ENCODE measurements at places on chromosomes 1 and 21.

- no peak for DNase-seq
Measured at GRCh38 chr1:149967646-149968045, 31.0 kb upstream of the MTMR11 start.

DNA sequence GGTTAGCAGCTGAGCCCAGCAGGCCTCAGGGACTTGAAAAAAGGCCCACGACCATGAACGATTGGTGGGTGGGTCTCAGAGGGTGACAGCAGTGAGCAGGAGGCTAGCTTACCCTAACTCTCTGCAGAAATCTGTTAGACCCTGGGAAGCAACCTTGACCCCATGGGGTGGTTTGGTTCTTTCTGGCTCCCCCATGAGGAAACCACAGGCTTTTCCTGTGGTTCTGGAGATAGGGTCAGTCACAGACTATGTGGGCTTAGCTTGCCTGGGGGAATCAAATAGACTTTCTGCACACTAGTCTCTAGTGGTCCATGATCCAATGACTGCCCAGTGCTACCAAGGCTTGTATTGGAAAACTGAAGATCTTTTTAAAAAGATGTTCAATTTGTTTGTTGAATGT, 118.1 kb downstream of the PLXNA2 start:
- DNase-seq, result no peak

- DNase-seq, result no peak
Measured at GRCh38 chr1:221335161-221336101, 406.5 kb downstream of the DUSP10 start.

- peak; percentile 56 for DNase-seq
Measured at GRCh38 chr1:220544901-220545303, 17.0 kb downstream of the MARK1 start.

- DNase-seq, result no peak
Measured at GRCh38 chr1:64624808-64625207, 120.1 kb upstream of the RAVER2 start.

GRCh38 chr1:233229288-233229687, 66.2 kb downstream of the PCNX2 start:
- DNase-seq, result no peak

- DNase-seq, result peak; percentile 80
Measured at GRCh38 chr1:32963746-32964460, 706 bp downstream of the RNF19B start.

GRCh38 chr1:10671622-10672342, 124.7 kb downstream of the CASZ1 start:
- DNase-seq, result no peak

DNA sequence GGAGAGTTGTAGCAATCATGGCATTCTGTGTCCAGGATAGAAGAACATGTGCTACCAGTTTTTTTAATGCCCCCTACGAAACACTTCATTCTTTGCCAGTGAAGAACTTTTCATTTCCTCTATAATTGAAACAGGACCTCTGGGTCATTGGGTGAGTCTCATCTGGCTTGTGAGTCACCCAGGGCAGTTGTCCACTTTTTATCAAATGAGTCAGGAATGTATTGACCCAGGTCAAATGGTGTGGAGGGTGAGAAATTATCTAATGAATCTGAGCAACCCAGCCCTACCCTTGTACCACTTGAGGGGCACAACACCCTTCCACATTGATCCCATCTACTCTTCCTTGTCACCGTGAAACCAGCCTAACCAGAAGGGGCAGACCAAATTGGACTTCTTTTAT, 417.3 kb upstream of the PROX1 start:
- no peak for DNase-seq

DNA sequence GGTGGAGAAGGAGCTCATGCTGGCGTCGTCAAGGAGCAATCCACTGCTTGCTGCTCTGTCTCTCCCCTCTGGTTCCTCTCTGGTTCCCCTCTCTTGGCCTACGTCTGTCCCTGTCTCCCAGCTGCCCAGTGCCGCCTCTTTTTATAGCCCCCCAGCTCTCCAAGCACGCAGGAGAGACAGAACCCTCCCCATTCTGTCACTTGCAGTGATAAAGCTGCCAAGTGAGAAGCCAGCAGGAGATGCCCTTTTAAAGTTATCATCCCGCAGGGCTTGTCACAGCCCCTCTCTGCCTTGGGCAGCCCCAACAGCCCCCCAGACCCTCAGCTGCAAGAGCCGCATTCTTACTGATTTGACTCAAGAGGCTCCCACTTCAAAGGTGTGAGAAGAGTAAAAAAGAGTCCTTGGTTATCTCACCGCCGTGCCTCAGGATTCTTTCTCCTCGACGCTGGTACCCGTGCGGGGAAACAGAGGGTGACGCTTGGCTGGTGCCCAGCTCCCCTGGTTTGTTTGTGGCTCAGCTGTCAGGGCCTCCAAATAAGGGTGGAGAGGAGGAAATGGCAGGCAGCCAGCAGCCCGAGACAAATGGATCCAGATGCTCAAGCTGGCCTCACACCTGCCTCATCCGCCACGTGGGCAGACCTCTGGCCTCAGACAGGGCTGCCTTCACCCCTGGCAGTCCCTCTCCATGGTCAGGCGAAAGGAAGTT, at the start of gene NPPA:
NPPA (minus strand) TSS at position 117 of the 706 bp plus-strand sequence; CDS start at position 18, 99 bp downstream.
- no peak for DNase-seq

DNA sequence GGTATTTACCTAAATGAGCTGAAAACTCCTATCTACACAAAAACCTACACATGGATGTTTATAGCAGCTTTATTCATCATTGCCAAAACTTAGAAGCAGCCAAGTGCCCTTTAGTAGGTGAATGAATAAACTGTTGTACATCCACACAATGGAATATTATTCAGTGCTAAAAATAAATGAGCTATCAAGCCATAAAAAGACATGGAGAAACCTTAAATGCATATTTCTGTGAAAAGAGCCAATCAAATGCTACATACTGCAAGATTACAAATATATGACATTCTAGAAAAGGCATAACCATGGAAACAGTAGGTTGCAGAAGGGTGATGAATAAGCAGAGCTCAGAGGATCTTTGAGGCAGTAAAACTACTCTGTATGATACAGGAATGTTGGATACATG, 23.3 kb downstream of the ABCB10 start:
- DNase-seq, result no peak

DNA sequence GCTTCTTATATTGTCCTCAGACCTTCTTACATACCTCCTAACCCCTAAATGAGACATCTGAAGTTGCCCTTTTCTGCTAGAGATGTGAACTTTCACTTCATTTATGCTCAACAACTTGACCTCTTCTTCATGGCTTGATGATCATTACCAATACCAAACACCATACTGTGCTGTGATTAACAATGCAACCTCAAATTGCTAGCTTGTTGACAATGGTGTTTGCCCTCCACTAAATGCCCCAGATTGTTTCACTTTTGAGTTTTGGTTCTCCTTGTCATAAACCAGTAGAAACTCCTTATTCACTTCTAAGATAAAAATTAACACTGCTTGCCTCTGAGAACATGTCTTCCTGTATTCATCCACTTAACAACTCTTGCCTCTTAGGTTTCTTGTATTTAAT, 5.6 kb downstream of the JAK1 start:
- DNase-seq, result no peak

DNA sequence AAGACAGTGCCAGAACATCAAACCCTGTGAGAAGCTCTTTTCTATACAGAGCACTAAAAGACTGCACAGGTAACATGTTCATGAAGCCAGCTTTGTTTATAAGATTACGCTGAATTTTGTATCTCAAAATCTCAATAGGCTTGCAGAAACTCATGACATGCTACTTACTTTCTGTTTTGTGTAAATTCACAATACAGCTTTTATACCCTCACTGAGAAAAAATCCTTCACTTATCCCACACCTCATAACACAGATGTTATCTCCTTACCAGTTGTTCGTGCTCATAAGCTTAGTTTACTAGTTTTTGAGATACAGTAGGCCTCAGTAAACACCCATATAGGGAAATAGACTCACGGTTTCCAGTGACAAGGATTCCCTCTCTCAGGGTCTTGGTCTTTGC, 24.1 kb upstream of the GBP2 start:
- no peak for DNase-seq

DNA sequence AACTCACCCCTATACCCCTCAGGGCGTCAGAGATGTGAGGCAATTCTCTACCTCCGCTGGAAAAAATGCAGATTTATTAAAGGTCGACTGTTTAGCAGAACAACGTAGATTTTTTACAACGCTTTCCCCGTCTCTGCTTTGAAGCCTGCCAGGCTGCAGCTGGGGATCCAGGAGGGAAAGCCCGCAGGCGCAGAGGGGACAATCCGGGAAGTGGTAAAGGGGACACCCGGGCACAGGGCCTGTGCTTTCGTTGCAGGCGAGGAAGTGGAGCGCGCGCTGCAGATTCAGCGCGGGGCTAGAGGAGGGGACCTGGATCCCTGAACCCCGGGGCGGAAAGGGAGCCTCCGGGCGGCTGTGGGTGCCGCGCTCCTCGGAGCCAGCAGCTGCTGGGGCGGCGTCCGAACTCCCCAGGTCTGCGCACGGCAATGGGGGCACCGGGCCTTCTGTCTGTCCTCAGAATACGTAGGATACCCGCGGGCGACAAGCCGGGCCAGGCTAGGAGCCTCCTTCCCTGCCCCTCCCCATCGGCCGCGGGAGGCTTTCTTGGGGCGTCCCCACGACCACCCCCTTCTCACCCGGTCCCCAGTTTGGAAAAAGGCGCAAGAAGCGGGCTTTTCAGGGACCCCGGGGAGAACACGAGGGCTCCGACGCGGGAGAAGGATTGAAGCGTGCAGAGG, 5.5 kb downstream of the SIM2 start:
- DNase-seq, result no peak

DNA sequence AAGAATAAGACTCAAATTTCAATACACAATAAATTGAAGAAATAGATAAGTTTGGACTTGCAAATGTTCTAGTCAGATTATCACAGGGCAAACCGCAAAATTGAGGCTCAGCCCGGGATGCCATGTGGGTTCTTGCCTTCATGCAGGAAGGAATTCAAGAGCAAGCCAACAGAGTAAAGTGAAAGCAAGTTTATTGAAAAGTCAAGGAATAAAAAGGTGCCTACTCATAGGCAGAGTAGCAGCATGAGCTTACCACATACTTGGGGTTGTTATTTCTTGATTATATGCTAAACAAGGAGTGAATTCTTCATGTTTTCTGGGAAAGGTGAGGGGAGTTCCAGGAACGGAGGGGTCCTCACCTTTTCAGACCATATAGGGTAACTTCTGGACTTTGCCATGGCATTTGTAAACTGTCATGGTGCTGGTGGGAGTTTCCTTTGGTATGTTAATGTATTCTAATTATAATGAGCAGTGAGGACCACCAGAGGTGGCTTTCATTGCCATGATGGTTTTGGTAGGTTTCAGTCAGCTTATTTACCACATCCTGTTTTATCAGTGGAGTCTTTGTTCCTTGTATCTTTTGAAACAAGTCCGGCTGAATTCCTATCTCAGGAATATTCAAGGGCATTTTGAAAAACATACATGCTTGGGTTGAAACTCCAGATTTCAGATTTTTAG, 2.0 kb upstream of the OR2AK2 start:
- DNase-seq, result no peak

GRCh38 chr21:45011911-45012661, 62.3 kb upstream of the ADARB1 start:
- DNase-seq, result peak; percentile 87

DNA sequence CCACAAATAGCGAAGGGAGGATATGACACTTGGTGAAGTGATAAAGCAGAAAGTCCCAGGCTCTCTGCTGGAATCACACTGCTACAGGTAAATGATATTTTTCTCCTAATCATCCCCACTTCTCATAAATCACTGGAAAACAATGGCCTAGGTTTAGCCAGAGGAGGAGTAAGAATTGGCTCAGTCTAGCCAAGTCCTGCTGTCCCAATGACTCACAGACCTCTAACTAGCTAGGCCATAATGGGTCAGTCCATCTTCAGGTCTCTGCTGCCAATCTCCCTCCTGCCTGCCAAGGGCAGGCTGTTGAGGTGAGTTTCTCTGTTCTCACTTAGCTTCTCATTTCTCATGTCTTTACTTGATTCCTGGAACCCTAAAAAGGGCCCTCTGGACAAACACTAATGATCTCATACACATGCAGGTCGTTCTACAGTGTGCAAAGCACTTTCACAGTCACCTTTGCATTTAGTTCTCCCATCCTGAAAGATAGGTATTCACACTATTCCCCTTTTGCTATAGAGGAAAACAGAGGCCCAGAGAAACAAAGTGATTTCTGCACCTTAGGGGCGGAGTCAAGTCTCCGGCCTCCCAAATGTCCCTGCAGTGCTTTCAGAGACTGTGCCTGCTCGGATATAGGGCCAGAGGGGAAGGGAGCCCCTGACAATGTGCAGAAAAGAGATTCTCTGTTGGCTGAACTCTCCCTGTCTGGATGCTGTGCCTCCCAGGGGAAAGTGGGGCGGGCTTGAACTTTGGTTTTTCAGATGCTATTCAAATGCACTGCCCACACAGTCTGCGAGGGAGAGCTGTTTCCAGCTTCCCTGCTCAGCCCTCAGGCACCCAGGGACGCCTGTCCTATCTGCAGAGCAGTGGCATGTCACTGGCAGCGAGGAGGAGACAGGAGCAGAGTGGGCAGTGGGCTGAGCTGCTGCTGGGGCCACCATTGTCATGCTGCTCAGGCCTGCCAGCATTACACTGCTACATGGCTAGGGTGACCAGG, 3.9 kb upstream of the CDK18 start:
- DNase-seq, result no peak

DNA sequence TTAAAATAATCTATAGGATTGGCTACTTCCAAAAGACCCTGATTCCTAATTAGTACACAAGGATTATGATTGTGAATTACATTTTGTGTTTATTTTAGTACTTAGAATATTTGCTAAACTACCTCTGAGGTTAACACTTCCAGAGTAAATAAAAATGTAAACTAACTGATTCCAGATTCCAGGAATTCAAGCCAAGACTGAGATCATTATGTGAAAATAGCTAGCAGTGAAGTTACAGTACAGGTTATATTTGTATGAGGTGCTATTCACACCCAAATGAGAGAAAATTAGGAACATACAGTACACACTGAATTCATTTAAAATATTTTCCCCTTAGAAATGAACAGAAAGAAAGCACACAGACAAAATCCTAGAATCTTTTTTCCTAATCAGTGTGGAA, 28.8 kb downstream of the TTLL7 start:
- DNase-seq, result no peak

- DNase-seq, result peak; percentile 38
Measured at GRCh38 chr21:34129039-34129891, 55.9 kb downstream of the MRPS6 start.

DNA sequence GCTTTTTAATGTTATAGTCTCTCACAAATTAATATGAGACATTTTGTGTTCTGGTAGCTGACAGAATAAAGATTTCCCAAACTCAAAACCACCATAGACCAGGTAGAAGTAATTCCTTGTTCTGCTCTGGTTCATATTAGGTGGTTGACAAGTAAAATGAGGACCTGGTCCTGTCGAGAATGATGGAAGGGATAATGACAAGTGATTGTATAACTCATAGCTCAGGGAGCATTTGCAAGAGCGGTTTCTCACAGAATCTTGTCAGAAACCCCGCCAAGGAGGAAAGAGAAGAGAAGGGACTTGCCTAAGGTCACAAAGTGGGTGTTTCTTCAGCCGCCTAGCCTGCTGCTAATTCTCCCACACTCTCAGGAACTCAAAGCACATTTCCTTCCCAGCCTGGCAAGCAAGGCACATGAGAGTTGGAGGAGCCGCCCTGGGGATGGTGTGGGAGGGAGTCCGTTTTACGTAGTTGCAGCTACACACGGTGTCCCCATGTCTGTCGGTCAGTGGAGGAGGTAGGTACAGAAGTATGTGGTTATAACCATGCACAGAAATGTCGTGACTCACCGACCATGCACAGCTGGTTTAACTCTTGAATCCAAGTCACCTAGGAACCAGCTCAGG, 46.5 kb downstream of the SAMD13 start:
- no peak for DNase-seq

GRCh38 chr1:239872626-239873025, 219.1 kb upstream of the FMN2 start:
- no peak for DNase-seq
